ENCODE measurements at places on chromosomes 7 and 10.

DNA sequence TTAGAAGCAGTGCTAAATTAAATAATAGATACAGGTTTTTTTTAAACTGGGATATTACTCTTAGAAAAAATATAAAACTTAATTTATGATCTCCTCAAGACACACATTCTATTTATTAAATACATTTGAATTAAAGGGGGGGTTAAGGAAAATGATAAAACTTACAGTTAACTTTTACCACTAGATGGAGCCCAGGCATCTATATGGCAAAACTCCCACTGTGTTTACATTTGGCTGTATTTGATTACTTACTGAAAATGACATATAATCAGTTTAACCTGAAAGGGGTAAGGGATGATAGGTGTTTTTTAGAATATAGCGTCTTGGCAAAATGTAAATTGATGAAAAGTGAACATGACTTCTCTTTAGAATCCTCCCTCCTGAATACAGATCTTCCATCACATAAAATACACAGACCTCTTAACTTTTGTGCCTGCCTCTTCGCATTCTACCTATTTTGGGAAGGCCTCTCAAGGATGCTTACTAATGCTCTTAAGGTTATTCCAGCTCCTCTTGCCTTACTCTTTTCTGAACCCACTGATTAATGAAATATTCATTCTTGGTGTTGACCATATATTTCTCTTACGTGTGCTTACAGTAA, 235.7 kb downstream of the AGMO start:
- no peak for DNase-seq

DNA sequence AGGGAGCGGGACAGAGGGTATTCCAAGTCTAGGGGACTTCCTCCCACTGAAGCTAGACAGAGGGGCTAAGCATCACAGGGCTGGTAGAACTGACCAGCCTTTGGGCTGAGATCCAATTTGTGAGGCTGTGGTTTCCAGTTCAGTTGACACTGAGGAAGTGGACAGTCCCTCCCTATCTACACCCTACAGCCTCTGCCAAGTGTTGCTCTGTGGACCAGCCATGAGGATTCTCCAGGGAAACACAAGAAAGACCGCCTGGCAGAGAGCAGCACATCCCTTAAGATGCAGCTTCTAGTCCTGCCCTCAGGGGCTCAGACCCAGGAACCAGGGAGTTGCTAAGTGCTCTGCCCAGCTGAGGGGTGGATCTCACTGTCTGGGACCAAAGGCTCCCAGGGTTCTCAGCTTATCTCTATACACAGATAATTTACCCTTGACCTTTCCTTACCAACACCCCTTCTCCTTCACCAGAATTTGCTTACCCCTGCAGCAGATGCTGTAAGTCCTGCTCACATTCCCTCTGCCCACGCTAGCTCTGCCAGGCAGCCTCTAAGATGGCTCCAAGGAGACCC, 252.0 kb downstream of the SKIDA1 start:
- DNase-seq = no peak

DNA sequence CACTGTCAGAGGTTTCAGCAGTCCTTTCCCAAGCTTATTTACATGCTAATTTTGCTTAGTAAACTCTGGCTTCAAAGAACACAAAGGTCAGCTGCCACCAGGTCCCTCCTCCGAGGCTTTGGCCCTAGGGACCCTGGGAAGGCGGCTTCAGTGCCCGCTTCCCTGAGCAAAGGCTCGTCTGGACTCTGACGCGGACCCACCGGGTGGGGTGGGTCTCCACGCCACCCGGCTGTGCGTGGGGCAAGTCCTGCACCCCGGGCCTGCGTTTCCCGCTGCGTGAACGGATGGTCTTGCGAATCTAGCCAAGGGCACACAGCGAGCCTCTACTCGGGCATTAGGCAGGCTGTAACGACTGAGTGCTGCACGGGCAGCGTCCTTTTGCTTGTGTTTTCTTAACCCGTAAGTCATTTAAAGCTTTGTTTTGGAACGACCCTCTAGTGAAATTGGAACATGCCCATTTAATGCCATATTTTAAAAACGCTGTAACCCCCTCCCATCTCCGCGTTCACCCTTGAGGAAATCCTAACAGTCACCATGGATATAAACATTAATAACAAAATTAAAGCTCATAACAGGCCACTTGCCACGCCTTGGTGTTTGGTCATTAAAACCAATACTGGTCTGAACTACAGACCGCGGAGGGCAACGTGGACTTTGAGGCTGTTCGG, 828 bp downstream of the BNIP3 start:
- no peak for DNase-seq

DNA sequence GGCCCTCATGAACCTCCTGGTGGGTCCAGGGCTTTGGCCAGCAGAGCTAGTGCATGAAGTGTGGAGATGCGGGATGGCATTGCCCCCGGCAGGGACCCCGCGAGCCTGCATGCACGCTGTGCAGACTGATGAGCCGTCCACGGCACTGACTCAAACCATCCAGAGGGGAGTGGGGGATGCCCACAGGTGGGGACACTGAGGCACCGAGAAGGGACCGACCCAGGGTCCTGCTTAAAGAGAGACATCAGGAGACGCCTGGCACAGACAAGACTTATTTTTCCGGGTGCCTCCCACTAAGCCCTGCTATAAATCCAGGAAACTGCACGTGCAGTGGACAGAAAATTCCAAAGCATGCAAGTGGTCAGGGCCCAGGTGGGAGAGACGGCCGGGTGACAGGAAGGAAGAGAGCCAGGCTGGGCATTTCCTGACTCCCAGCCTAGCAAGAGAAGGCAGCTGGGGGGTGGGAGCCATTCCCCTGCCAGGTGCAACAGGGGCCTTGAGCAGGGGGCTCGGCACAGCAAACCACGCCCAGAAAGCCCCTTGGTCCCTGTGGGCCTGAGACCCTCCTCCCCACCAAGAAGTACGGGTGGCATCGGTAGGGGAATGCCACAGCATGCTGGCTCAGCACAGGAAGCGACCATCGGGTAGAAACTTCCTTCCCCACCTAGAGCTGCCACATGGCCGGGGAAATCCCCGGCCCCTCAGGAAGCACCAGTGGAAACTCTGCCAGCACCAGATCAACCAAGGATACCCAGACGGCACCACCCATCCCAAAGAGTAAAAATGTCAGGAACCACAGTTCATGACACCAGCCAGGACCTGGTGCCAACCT, 91.5 kb downstream of the FOXL3 start:
- DNase-seq = no peak

- DNase-seq = no peak
These were observed 1.8 kb upstream of the PFKFB3 start for GRCh38 chr10:6200734-6201515.

DNA sequence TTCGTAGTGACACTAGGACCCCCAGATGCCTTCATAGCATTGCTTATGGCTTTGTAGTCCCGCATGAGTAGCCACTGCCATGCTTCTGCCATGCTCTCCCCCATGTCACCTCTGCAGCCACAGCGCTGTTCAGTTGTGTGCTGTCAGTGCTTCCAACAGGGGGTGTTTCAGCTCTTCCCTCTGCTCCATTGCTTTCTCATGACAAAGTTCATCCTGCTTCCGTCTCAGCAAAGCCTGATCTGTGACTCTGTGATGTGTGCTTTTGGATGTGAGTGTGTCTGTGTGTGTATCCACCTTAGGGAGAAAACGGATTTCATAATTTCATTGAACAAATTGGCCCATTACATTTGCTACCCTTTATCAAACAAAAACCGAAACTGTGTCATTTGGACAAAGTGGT, 134.9 kb upstream of the SAMD8 start:
- DNase-seq = no peak

DNA sequence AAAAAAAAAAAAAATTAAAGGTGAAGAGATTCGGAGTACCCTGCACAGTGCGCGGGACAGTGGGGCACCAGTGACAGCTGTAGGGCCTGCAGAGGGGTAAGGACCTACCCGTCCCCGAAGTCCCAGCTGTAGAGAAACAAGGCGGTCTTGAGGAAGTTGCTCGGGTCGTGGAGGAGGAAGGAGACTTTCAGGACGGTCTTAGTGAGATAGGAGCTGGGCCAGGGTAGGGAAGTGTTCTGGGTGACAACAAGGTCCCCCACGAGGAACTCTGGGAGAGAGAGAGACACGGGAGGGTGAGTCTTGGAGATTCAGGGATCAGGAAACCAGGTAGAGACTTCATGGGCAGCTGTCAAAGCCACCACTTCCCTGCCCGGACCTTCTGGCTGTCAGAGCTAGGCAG, 9.7 kb downstream of the TMEM130 start:
- DNase-seq = no peak

DNA sequence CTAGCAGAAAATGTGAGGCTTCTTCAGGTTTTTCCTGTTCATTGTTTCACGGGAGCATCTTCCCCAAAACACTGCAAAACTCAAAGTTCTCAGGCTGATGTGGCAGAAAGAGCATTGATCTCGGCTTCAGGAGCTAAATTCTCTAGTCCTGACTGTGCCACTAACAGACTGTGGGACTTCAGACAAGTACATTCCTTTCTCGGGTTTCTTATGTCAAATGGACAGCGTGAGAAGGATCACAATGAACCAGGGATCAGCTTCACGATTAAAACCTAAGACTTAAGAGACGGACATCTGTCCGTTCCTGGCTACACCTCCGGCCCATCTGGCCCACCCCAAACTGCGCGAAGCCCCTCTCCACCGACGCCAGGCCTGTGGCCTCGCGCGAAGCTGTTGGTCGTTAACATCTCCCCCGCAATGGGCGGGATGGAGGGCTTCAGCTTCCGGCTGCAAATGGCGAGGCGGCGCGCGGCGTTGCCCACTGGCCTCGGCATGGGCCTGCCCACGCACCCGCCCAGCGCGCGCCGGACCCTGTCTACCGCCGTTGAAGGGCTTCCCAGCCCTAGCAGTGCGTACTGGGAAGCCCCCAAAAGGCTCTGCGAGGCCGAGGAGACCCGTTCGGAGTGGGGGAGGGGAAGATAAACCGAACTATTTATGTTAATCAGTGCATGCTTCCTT, 549 bp upstream of the DDX50 start:
- peak; percentile 74 for DNase-seq

DNA sequence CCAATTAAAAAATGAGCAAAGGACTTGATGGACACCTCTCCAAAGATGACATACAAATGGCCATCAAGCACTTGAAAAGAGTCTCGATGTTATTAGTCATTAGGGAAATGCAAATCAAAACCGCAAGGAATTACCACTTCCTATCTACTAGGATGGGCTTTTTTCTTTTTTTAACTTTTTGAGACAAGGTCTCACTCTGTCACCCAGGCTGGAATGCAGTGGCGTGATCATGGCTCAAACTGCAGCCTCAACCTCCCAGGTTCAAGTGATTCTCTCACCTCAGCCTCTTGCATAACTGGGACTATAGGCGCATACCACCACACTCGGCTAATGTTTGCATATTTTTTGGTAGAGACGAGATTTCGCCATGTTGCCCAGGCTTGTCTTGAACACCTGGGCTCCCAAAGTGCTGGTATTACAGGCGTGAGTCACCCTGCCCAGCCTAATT, 13.6 kb downstream of the NKX1-2 start:
- DNase-seq = no peak

GRCh38 chr7:154943906-154944305, 59.0 kb downstream of the PAXIP1 start:
- no peak for DNase-seq

- DNase-seq = no peak
These were observed 55.2 kb downstream of the ZEB1 start for GRCh38 chr10:31374146-31374696.

DNA sequence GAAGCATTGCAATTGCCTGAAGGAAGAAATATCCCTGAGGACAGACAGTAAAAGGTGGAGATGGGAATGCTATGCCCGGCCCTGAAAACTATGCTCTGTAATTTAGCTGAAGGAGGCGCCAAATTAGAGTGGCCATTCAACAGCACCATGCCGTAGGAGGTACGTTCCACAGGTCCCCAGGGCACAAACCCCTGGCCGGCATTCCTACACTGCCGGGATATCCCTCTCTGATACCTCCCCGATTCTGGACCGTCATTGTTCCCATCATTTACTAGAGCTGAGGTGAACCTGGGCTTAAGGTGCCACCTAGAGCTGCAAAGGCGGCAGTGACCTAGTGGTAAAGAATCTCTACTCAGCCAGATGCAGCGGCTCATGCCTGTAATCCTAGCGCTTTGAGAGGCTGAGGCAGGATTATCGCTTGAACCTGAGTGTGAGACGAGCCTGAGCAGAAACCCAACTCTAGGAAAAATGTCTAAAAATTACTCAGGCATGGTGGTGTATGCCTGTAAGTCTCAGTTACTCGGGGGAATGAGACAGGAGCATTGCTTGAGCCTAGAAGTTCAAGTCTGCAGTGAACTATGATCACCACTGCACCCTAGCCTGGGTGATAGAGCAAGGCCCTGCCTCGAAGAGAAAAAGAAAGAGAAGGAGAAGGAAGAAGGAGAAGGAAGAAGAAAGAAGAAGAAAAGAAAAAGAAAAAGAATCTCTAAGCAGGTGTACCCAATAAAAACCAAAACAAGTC, 53.0 kb upstream of the TNKS2 start:
- DNase-seq = no peak

- DNase-seq = no peak
These were observed 46.4 kb upstream of the NXPH1 start for GRCh38 chr7:8386926-8387550.

DNA sequence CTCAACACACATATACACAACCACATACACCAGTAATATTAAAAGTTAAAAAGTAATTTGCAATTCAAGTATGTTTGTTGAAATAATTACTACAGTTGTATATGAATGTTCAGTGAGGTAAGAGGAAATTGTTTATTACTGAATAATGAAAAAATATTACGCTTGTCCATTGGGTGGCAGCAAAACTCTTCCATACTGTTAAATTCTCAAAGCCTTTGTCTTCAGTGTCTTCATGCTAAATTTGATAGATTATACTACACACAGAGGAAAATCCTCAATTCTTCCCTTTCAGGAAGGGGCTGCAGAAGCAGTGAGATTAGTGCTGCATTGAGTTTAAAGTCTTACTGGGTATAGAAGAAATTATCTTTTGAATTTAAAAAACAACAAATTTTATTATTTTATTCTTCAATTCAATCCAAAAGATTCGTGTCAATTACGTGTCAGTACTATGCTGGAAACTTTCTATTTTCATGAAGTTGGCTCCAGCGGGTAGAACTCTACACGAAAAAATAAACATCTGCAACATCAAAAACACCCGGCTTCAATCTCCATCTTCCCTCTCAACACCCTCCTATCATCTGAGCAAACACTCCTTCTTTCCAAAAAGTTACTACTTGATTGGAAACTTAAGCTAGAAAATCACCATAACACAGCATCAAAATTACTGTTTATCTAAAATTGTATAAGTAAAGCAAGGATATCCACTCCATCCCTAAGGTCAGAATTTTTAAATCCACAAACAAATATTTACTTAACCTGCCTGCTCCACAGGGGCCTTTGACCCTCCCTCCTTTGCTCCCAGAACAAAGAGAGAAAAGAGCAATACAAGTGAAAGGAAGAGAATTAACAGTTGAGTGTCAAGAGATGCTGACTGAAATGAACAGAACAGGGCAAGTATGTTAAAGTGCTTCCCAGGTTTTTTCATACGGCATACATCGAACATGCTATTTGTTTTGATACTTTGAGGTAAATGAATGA, 37.0 kb upstream of the TES start:
- DNase-seq = no peak
